ENCODE measurements at places on chromosomes 2 and 18.

DNA sequence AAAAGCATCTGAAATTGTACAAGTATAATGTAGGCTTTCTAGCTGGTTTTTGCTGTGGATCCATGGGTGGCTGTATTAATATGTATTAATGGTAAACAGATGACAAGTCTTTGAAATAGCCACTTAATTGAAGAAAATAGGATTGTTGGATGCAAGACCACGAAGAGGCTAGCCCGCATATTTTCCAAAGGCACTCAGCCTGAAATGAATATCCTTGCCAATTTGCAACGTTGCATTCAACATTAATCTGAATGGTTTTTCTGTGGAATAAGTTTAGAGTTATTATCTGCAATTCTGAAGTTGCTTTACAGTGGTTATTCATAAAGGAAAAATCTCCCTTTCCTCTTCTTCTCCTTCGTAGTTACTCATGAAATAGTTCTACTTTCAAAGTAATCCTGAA is 86.2 kb upstream of the SPATS2L start:
- no peak for DNase-seq

GRCh38 chr2:238445409-238446190 is 18.9 kb downstream of the ASB1 start:
- no peak for DNase-seq

- DNase-seq = no peak
Observed at GRCh38 chr2:101125374-101125773, 25.8 kb downstream of the TBC1D8 start.

DNA sequence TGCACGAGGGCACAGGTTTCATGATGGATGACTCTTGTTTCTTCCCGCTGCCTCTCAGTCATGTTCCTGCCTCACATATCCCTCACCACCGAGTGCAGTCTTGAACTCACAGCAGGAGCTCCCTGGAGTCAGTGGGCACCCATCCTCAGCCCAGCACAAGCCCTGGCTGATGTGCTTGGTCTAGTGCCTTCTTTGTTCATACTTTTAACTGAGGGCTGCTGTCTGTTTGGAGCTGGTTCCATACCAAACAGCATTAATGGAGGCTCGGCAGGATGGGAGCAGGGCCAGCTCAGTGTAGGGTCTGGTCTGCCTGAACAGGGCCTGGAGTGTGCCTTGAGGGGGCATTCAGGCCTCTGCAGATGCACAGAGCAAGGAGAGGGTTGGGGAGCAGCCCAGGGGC is 54.5 kb upstream of the GLI2 start:
- DNase-seq = no peak

- DNase-seq = no peak
Observed at GRCh38 chr2:191386938-191387536, 141.8 kb downstream of the MYO1B start.

DNA sequence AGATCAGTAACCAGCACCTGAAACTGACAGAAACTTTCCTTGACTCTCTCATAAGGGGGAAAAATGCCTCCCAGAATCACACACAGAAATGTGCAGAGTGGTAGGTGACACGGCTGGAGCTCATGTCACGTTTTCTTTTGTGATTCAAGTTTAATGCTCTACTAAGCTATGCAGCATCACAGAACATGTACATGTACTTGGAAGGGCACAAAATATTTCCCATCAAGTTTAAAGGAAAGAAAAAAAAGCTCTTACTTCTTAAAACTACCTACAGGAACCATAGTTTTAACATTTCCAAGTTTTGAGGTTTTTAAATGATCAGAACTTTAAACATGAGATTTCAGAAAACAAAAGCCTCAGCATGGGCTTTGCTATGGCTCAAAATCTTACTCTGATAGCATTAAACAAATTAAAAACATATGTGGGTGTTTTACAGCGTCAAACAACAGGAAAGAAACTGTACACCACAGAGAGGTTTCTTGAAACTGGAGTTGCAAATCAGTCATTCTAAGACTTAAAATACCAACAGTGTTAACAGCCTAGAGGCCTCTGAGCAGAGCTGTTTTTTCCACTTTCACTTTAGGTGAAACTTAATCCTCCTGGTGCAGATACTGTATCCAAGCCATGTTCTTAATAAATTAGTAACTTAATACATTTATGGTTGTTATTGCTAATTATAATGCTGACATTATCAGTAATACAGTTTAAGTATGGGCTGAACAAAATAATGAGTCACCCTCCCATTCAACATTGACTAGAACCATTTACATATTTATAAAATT is 30.1 kb downstream of the MBP start:
- DNase-seq = no peak

- no peak for DNase-seq
Observed at GRCh38 chr2:39851651-39852110, 72.6 kb upstream of the THUMPD2 start.

GRCh38 chr18:36124841-36125240 is 4.3 kb downstream of the SLC39A6 start:
- no peak for DNase-seq

GRCh38 chr2:38192976-38193375 is 117.0 kb upstream of the CYP1B1 start:
- DNase-seq = no peak

DNA sequence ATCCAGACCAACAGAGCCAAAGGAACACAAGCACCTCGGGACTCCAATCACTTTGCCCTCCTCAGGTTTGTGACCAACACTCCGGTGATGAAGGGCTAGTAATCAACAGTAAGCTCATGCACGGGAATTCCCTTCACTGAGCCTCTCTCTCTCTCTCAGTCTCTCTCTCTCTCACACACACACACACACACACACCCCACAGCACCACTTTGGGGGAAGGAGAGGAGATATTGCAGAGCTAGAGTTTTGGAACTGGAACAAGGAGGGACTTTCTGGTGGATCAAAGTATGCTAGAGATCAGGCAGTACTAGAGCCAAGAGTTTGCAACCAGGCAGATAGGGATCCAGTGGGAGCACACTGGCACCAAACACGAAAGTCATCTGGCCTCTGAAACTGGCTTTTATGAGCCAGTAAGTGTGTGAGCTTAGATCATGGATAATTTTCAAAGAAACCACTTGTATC is 98.7 kb downstream of the ANKRD44 start:
- DNase-seq = no peak

DNA sequence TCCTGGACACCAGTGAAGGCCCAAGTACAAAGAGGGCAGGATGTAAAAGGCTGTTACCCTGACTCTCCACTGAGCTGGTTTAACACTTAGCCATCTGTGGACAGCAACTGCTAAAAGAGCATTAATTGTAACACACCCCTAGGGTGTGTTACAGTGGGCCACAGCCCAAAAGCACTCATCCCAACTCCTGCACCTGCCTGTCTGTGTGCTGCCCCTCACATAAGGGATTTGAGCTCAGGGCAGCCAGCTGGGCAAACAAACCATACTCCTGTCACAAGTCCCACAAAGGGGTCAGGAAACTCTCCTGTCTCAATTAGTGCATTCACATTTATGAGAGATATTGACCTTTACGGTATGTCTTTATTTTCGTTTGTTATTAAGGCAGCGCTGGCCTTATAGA is 833.1 kb upstream of the NXPH2 start:
- no peak for DNase-seq

GRCh38 chr18:79523736-79524180 is 128.0 kb downstream of the NFATC1 start:
- DNase-seq = no peak

DNA sequence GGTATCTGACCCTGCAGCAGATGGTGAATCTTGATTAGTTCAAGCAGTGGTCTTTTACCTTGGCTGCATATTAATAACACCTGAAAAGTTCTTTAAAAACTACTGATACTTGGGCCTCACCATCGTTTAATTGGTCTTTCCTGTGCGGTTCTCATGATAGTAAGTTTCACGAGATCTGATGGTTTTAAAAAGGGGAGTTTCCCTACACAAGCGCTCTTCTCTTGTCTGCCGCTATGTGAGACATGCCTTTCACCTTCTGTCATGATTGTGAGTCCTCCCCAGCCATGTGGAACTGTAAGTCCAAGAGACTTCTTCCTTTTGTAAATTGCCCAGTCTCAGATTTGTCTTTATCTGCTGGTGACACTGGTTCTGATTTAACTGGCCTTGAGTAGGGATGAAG is 102.3 kb downstream of the LYPD1 start:
- DNase-seq = no peak

GRCh38 chr2:61677942-61678341 is 139.8 kb upstream of the XPO1 start:
- no peak for DNase-seq

GRCh38 chr2:186347472-186347871 is 138.6 kb upstream of the ZC3H15 start:
- no peak for DNase-seq

- no peak for DNase-seq
Observed at GRCh38 chr2:191917967-191918651, 71.2 kb upstream of the CAVIN2 start.

DNA sequence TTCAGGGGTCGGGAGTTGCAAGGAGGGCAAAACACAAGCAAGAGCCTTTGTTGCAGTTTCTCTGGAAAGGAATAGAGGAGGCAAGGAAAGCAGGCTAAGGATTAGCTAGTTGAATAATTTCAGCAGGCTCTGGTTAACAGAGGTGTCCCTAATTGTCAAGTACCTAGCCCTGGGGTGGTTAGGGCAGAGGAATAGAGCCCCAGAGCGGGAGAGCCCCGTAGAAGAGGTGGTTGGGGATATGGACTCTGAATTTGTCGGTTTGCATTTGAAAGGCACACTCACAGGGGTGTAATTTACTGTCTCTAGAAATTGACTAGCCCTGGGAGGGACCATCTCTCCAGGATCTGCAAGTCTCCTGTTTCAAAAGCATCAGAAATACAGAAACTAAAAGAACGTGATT is 1030.2 kb downstream of the TMEM182 start:
- DNase-seq = no peak

- DNase-seq = no peak
Observed at GRCh38 chr2:68997401-68997800, 15.6 kb upstream of the ANTXR1 start.

- no peak for DNase-seq
Observed at GRCh38 chr2:84493514-84493913, 22.8 kb upstream of the DNAH6 start.

DNA sequence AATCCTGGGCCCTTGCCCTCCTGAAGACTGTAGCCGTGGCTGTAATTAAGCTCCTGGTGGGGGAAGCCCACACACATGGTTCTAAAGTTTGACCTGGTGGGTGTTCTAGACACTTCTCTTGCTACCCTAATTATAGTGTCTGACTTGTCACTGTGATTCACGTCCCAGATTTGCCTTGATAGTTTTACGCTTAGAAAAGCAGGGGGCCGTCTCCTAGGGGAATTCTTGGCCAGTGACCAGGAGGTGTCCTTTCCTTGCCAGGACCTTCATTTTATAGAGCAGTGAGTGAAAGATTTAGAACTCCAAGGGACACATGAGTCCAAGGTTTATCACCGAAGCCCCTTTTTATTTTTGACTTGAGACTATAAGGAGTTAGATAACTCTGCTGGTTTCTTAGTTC is 9.0 kb downstream of the TMEM214 start:
- no peak for DNase-seq

GRCh38 chr2:216700088-216700567 is 4.8 kb upstream of the IGFBP5 start:
- no peak for DNase-seq

DNA sequence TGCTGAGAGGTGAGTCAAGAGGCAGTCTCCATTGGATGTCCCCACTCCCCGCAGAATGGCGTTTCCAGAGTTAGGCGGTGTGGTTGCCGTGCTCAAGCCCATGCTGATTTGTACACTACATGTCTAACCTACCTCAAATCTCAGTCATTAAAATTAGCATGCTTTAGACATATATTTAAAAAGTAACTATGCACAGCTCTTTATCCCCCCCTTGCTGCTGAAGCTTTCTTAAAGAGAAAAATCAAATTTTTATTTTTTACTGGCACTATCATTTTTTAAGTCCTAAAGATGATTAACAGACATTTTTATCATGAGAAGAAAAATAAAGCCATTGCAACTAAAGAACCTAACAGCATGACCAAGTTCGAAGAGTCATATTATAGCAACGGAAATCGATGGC is 42.9 kb downstream of the BOLA3 start:
- DNase-seq = no peak

All from NCI-H1048 (cell line).